NCI-H2029 (cell line): ENCODE measurements at places on chromosomes 2 and 18.
A peak's percentile ranks its signal among the peaks of the same experiment; 100 is the strongest.

- DNase-seq: no peak
Observed at GRCh38 chr2:121532894-121533293, 2.2 kb downstream of the RNU4ATAC start.

DNA sequence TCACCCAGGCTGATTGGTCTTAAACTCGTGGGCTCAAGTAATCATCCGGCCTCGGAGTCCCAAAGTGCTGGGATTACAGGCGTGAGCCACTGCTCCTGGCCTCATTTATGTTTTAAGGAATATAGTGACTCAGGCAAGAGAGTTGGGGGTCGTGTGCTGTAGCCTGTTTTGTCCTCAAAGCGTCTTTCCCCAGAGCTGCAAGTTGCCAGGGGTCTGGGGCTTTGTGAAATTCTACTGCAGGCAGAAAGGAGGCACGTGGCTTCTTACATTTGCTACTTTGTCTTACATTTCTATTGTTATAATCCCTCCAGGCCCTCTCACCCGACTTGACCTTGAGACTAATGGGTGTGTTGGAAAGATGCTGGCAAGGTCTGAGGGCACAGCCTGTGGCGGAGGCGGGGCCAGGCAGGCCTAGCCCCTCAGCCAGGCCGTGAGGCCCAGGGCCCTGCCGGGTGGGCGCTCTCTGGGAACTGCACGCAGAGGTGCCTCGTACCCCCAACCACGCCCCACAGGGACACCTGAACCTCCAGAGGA, 85.8 kb upstream of the NDUFV2 start:
- DNase-seq: no peak

- DNase-seq: no peak
Observed at GRCh38 chr2:104091894-104092293, 762.0 kb upstream of the POU3F3 start.

DNA sequence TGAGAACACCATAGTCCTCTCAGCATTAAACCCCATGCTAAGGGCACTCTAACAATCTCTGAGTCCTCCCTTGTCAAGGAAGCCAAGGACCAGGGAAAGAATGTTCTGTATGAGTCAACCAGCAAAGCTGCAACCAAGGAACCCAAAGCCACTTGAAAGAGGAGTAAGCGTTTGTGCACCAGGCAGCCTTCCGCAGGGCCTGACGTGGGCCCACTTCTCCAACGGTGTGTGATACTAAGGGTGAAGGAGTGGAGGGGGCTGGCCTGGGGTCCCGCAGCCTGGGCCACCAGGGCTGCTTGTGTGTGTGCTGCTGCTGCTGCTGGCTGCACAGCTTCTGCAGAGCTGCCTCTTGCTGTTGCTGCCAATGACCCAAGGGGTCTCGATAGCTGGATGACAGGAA, 30.1 kb upstream of the GALNT14 start:
- no peak for DNase-seq

DNA sequence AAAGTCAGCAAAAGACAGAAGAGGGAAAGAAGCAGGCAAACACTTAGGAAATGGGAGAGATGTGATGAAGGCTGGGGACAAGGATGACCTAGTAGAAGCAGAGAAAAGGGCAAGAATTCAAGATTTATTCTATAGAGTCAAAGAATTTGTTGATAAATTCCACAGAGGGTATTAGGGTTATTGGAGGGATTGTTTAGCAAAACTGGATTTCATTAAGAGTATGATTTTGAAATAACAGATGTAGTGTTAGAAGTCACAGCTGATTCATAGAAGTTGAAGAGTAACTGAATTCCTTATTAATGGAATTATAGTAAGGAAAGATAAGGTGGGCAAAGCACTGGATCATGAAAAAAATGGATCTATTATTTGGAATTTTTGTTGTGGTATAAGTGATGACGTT, 48.6 kb downstream of the CEP192 start:
- no peak for DNase-seq

DNA sequence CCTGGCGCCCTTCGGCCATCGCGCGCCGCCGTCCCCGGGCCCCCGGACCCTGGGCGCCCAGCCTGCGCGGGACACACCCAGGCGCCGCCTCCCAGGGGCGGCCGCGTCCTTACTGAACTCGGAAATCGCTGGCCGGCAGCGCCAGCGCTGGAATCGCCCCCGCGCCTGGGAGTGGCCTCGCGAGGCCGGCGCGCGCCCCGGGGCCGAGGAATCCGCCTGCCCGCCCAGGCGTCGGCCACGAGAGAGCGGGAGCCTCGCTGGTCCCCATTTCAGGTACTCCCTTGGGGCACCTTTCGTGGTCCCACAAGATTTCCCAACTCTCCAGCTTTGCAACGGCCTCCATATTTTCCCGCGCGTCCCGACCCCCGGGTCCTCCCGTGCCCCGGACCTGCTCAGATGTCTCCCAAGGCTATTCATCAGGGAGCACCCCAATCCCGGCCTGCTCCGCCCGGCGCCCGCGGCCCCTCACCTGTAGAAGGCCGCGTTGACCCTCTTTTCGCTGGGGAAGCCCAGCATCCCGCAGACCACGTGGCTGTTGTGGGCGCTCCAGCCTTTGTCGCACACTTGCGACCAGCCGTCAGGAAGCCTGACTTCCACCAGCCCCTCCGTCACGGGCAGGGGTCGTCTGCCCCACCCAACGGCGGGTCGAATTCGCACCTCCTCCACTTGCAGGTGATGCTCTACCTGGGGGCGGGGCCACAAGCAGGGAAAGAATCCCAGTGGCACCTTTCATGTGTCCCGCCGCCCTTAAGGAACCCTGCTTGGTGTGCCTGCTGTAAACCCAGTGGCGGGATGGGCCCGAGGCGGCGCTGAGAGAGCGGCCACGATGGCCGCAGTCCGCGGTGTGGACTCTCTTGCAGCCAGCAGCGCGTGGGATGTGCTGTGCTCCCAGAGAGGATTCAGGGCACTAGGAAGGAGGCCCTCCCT, 4.6 kb downstream of the LOXL3 start:
- no peak for DNase-seq

GRCh38 chr2:16168506-16169264, 228.3 kb downstream of the MYCN start:
- DNase-seq: no peak

DNA sequence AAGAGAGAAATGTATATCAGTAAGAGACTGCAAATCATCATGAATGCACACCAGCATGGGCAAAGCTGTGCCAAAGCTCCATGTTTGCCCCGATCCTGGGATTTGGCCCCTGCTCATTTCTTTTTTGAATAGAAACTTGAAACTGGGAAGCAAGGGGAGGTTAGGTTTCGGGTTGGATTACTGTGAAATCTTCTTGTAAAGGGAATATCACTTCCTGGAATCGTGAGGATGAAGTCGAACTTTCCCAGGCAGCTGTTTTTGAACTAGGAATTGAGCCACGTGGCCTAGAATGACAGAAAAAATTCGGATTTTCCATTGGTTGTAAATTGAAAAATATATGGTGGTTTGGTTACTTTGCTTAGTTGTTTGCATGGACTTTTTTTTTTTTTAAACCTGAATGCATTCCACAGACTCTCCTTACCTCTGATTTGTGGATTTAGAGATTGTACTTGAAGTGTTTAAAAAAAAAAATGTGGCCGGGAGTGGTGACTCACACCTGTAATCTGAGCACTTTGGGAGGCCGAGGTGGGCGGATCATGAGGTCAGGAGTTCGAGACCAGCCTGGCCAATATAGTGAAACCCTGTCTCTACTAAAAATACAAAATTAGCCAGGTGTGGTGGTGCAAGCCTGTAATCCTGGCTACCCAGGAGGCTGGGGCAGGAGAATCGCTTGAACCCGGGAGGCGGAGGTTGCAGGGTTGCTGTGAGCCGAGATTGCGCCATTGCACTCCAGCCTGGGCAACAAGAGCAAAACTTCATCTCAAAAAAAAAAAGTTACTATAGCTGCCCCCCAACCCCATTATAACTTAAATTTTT, 32.1 kb downstream of the GRHL1 start:
- DNase-seq: no peak

GRCh38 chr2:147628971-147629421, 215.8 kb upstream of the ACVR2A start:
- DNase-seq: no peak

- DNase-seq: no peak
Observed at GRCh38 chr2:76612764-76613163, 902.0 kb upstream of the GCFC2 start.

GRCh38 chr2:239181074-239181902, 219.5 kb downstream of the HDAC4 start:
- no peak for DNase-seq

DNA sequence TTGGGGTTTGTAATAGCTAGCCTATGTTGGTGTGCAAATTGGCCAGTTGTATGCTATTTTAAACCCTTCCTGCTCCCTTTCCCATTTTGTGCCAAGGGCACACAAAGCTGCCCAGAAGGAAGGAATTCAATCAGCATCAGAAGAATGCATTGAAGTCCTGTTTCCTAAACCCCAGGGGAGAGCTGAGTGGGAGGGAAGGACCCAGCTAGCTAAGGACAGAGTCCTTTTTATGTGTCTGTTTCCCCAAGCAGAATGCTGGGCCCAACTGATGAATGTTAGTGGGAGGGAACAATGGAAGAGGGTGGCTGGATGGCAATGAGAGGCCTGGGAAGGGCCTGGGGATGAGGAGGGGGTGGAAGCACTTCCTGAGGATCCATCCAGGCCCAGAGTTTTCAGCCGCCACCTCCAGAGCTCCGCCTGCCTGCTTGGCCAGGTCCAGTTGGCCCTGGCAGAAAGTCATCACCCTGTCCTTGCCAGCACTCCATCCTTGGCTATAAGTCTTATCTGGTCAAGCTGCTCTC, 32.7 kb downstream of the MEX3C start:
- no peak for DNase-seq

- DNase-seq: no peak
Observed at GRCh38 chr2:179860255-179861026, 971 bp downstream of the ZNF385B start.

DNA sequence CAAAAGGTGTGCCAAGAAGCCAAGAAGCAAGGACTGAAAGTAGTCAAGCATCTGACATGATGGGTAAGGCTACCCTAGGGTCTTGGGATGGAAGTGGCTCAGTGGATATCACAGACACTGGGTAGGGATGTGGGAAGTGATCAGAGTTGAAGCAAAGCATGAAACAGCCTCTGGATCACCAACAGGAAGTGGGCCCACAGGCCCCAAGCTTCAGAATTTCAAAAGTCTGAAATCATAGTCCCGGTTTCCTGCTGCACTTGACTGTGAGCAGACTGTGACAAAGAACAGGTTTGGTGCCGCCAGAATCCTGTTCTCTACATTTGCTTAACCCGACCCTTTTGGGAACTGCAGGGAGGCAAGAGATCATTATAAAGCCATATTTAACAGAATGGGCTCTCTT, 57.4 kb downstream of the SP100 start:
- DNase-seq: no peak

DNA sequence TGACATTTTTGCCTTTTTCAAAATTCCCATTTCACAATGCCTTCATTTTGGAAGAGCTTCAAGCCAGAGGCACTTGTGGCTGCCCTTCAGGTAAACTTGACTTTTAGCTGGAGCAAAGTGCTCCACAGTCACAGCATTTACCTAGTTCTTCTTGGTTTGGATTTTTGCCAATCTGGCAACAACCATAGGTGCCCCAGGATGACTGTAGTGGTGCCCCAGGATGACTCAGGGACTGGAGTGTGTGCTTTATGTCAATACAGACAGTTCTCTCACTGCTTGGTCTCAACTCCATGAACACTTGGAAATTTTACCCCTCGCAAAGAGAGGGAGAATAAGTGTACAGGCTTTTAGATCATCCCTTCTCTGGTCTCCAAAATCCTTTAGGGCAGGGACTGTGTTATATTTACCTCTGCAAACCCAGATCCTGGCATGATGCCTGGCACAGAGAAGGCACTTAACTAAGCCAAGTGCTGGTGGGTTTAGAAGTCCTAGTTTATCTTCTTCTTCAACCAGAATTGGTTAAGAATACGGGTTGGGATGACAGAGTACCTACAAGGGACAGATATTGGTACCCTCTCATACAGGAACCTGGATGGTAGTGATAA, 15.3 kb upstream of the PTPN4 start:
- DNase-seq: peak; percentile 94

GRCh38 chr2:105840933-105841332, 96.2 kb downstream of the NCK2 start:
- DNase-seq: no peak

GRCh38 chr2:165952741-165953211, 800 bp downstream of the TTC21B start:
- peak; percentile 6 for DNase-seq

GRCh38 chr18:74980669-74981068, 228.3 kb downstream of the PTGR3 start:
- DNase-seq: no peak

GRCh38 chr18:59606193-59607077, 90.8 kb downstream of the CCBE1 start:
- no peak for DNase-seq

DNA sequence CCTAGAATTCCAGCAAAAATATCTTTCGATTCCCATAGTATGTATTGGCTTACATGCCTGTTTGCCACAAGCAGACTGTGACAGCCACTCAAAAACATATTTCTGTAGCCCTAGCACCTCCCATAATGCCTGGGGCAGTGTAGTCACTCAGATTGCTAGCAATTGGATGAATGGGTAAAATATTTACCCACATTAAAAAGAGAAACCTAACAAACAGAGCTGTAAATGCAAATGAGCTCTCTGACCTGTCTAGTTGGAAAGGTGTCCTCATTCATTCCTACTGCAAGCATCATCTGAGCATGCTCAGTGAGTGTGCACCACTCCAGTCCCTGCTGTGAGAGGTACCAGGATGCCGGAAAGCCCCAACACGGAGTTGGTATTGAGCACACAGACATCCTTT, 234.0 kb upstream of the RAB12 start:
- DNase-seq: no peak

GRCh38 chr2:205682971-205683501, 735 bp downstream of the NRP2 start:
- DNase-seq: no peak

DNA sequence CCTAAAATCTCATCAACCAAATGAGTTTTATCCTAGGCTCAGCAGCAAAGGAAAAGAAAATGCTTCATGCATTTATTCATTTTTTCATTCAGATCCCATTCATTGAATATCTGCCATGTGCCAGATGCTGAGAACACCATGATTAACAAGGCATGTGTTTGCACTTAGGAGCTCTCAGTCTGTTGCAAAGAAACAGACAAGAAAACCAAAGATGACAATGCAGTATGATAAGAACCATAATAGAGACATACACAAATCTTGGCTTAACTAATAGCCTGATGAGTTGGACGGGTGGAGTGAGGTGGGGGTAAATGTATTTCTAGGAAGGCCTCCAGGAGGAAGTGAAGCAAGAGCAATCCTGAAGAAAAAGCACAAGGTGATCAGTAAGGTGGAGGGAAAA, 177.8 kb upstream of the SCN7A start:
- no peak for DNase-seq

DNA sequence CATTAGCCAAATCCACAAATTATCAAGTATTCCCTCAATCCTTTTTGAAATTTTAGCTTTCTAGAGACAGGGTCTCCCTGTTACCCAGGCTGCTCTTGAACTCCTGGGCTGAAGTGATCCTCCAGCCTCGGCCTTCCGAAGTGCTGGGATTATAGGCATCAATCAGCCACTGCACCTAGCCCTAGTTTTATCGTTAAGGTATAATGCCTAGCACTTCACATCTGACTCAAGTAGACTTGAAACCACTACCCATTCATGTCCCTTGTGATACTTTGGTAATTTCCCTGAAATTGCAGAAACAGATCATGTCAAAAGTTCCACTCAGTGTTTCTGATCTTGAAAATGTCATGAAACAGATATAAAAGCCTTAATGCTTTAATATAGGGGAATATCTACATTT, 26.3 kb downstream of the MEX3C start:
- DNase-seq: no peak

- no peak for DNase-seq
Observed at GRCh38 chr2:41283079-41283775, 764.6 kb upstream of the PKDCC start.
